ENCODE measurements at places on chromosomes 1 and 21. TPM values are rescaled to one million over a fixed set of nuclear protein-coding genes. Genes with fewer than 3 reads are reported as not detected.

- no peak for DNase-seq
Measured at GRCh38 chr1:208243527-208243966, 637 bp downstream of the PLXNA2 start.

BEND5 gene
- total RNA-seq: 9.2 TPM

DNA sequence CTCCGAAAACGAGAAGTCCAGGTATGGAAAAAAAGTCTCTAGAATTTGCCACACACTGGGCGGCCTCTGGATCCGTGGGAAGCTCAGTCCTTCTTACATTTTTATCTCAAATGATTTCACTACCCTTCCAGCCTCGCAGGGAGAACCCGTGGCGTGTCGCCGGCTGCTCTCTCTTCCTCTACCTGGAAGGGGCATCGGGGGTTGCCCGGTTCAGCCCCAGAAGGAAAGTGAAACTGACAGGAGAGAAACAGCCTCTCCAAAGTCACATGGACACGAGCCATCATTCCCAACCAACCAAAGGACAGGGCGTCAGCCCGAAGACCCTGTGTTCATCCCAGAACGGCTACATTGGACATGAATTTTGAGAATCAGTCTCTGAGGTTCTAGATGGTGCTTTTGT lies 182.5 kb downstream of the ADSS2 start:
- DNase-seq: no peak

DNA sequence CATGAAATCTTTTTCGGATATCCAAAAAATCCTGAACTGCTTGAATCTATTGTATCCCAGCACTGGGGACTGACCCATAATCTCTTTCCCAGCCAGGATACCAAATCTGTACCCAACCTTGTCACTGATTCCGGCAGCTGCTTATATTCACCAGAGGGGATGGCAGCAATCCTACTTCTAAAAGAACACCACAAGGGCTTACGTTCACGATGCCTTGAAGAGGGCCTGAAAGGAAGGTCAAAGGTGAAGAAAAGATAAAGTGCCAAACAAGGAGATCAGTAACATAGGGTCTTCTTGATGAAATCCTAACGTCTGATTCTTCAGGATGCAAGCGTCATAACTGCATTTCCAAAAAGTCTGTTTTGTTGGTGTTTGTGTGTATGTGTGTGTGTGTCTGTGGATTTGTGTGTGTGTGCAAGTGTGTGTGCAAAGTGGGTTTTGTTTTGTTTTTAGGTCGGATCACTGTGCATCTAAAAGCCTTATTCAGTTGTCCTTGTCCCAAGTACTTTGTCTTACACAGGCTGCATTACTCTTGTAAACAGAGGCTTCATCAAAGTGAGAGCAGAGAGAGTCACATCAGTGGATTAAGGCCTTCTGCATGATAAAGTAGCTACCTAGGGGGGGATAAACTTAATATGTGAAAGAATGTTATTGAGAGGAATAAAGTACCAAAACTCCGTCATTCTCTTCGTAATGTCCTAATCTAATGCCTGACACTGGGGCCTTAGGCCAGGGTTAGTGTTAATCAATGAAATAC lies 179.3 kb downstream of the BARHL2 start:
- no peak for DNase-seq

DNA sequence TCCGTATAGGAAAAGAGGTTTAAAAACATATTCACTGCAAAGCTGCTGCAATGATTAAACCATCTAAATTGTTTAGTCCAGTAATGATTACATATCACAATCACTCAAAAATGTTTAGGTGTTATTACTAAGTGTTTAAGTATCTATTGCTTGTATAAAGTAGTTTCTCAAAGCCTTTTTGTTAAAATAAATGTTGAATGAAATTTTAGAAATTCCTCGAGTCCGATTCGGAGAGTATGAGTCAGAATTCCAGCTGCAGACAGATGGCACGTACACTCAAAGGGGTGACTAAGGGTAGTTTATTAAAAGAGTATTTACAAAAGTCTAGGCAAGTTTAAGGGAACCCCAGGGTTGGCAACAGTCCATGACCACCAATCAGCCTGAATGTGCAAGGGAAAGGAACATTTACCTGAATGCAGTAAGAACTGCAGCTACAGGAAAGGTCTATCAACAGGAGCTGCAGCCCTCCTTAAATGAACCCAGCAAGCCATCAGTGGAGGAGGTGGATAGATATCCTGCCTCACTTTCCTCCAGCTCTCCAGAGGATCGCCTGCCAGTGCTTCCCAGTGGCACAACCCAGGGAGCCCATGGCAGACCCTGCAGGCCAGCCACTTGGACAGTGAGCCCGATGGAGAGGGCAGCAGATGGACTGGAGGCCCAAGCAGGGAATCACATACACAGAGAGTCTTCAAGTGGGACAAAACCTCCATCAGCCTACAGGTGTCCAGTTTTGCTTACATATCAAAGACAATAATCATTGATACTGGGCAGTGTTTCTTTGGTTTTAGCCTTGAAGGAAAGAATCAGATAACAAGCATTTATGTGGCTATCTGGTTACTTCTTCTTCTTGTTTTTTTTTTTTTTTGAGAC lies 92.1 kb upstream of the SLC44A3 start:
- DNase-seq: no peak

- DNase-seq: peak; percentile 88
Measured at GRCh38 chr1:153945131-153945794, 1.3 kb downstream of the DENND4B start.

PTPRF gene
- total RNA-seq: 1.9 TPM

PTAFR gene
- total RNA-seq: 5.4 TPM

Measured in hematopoietic multipotent progenitor cell (in vitro differentiated cells).